ENCODE measurements at places on chromosomes 2 and 18.

DNA sequence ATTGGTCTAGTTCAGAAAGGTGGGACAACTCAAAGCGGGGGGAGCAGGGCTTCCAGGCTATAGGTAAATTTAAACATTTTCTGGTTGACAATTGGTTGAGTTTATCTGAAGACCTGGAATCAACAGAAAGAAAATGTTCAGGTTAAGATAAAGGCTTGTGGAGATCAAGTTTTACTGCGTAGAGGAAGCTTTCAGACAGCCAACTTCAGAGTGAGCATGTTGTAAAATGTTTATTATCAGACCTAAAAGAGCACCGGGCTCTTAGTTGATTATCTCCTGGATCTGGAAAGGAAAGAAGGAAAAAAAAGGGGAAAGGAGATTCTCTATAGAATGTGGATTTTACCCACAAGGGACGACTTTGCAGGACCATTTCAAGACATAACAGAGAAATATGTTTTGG, 227.0 kb upstream of the SH3BP4 start:
- no peak for DNase-seq

DNA sequence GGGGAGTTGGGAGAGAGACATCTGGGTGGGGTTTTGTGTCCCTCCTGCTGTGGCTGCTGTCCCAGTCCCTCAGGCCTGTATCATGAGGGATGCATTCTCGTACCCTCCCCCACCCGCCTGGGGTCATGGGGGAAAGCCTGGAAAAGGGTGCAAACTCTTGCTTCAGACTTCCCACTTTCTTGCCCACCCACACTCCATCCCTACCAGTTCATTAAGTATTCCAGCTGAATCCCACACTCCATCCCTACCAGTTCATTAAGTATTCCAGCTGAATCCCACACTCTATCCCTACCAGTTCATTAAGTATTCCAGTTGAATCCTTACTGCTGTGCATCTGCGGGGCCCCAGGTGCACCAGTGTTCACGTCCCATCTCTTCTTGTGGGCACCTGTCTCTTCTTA, 116.3 kb downstream of the ACAA2 start:
- DNase-seq = no peak

DNA sequence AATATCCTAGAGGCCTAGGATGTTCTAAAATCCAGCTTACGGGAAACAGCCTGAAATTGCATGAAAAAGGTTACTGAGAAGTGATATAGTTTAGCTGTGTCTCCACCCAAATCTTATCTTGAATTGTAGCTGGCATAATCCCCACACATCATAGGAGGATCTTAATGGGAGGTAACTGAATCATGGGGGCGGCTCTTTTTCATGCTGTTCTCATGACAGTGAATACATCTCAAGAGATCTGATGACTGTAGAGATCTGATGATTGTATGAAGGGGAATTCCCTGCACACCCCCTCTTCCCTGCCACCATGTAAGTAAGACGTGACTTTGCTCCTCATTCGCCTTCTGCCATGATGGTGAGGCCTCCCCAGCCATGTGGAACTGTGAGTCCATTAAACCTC, 385.6 kb upstream of the ID2 start:
- no peak for DNase-seq

DNA sequence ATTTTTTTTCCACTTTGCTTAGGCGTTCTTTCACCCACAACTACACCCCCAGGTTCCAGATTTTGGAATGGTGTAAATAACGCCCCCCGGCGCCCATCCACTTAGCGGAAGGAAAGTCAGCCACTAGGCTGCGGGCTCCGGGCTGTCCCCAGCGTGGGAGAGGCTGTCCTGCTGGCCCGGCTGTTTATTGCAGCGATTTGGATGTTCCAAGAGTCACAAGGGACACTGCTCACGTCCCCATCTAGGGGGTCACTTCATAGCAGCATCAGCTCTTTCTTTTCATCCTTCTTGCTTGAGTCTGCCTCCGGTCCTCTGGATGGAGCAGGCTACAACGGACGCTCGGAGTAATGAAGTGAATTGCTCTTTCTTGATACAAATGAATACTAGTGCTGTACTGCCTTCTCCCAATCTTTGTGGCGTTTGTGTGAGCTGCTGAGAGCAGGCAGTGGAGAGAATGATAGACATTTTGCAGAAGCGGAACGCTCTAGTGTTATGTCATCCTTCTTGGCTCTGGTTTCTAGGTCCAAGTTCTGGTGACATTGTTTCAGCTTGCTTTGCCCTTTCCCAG, 50.7 kb upstream of the PAIP2B start:
- peak; percentile 73 for DNase-seq

- no peak for DNase-seq
Measured at GRCh38 chr2:76323381-76323780, 612.7 kb upstream of the GCFC2 start.

GRCh38 chr2:152200565-152201465, 25.3 kb upstream of the STAM2 start:
- peak; percentile 84 for DNase-seq

DNA sequence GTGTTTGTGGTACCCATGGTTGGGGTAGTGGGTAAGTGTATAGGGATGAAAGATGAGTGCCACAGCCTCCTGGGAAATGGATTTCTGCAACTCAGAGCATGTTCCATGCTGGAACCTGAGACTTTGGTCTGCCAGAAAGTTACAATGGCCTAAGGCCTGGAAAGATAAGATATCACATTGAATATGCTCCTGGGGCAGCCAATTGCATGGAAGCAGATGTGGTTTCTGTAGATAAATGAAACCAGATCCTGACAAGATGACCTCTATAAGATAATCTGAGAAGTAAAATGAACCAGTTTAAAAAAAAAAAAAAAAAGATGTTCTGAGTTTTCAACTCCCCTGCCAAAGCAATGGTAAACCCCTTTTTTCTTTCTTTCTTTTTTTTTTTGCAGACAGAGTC, 91.4 kb upstream of the NCK2 start:
- DNase-seq = peak; percentile 83

GRCh38 chr18:71784777-71785176, 759.4 kb downstream of the CBLN2 start:
- DNase-seq = peak; percentile 65

DNA sequence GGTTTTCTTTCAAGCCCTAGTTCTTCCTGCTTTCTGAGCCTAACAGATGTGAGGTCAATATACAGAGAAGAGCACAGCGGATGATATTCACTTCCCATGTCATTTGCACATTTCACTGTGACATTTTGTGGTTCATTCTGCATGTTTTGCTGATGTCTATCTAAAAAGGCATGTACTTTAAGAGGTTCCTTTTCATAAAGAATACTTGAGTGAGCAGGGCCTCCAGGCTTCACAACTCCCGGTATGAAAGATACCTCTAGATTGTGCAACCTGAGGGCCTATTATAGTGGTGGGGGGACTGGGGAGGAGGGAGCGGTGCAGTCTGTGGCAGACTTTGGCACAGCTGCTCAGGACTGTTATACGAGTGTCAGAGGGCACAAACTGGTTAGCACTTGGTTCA, 54.6 kb downstream of the CPO start:
- DNase-seq = peak; percentile 44

DNA sequence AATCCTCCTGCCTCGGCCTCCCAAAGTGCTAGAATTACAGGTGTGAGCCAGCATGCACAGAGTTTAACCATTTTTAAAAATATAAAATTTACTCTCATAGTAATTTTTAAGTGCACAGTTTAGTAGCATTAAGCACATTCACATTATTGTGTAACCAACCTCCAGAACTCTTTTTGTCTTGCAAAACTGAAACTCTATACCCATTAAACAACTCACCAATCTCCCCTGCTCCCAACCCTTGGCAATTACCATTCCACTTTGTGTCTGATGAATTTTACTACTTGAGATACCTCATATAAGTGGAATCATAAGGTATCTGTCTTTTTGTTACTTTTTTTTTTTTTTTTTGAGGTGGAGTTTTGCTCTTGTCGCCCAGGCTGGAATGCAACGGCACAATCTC, 112.5 kb downstream of the BMPR2 start:
- no peak for DNase-seq

DNA sequence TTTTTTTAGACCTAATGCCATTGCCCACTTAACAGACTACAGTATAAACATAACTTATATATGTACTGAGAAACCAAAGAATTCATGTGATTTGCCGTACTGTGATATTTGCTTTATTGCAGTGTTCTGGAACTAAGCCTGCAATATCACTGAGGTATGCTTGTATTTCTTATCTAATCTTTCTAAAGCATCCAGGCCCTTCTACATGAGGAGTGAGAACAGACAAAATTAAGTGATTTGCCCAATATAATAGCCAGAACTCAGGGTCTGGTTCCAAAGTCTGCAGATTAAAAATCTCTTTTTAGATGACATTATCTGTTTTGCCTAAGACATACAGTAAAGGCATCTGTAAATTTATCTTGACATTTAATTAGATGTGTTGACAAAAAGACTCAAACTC, 41.9 kb downstream of the BMPR2 start:
- DNase-seq = no peak

- DNase-seq = no peak
Measured at GRCh38 chr2:88350331-88351248, 101.9 kb downstream of the FOXI3 start.

DNA sequence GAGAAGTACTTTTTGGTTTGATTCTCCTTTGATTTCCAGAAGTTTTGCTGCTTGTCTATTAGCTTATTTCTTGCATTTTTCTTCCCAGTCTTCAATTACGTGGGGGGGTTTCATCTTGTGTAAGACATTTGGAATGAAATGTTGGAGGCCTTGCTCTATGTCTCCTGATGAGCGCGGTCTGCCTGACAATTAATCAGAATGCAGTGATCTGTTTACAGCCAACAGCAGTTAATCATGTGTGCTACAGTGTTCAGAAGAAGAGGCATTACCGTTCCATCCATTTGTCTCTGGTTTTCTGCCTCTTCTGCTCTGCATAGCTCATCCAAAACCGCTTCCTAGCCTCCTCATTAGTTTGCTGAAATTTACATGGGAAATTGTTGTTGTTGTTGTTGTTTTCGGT, 134.4 kb upstream of the ST6GAL2 start:
- no peak for DNase-seq

- no peak for DNase-seq
Measured at GRCh38 chr2:240425236-240425615, 10.2 kb upstream of the GPC1 start.

GRCh38 chr2:28606986-28607441, 111.2 kb downstream of the PLB1 start:
- DNase-seq = no peak

- no peak for DNase-seq
Measured at GRCh38 chr2:221677688-221678087, 105.6 kb upstream of the EPHA4 start.

- DNase-seq = peak; percentile 54
Measured at GRCh38 chr2:226799211-226799975, at the start of gene IRS1. Gene IRS1, minus strand, starts transcription at chr2:226799820. Its CDS starts 1,082 bp downstream, at chr2:226798738.

GRCh38 chr2:164840930-164841718, 499 bp downstream of the COBLL1 start:
- peak; percentile 88 for DNase-seq

DNA sequence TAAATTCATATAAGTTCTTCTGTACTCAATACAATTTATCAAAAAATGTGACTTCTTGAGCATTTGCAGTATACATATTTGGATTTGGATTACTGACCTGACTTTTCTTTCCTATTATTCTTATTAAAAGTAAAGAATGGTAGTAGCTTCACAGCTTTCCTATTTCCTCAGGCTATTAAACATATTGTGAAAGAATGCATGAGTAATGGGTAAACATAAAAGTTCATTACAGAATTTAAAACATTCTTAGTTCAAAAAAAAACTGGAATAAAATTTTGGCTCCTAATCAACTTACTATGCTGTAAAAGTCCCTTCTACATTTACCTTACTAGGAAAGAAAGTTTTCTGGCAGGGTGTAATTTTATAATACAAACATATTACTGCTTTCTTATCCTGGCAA, 27.3 kb upstream of the C2orf66 start:
- DNase-seq = no peak

- no peak for DNase-seq
Measured at GRCh38 chr2:75454241-75454620, 106.5 kb downstream of the EVA1A start.

DNA sequence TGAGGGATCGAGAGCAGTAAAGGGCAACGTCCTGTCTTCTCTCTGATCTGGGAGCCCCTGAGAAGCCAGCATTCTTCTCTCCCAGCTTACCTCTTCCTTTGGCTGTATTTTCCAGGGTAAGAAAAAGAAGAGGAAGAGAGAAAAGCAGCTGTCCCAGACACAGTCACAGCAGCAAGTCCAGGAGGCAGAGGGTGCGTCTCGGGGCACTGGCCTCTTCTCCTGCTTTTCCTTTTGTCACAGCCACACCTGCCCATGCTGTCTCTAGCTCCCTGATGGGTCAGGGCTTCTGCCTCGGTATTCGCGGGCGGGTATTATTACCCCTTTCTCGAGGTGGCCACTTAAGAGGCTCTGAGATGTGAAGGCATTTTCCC, 20.3 kb downstream of the TGOLN2 start:
- DNase-seq = no peak

- no peak for DNase-seq
Measured at GRCh38 chr18:77547757-77548156, 298.1 kb downstream of the GALR1 start.

GRCh38 chr18:41378598-41378997, 576.4 kb upstream of the PIK3C3 start:
- DNase-seq = peak; percentile 48

- no peak for DNase-seq
Measured at GRCh38 chr2:7930800-7931635, 750.8 kb upstream of the ID2 start.

DNA sequence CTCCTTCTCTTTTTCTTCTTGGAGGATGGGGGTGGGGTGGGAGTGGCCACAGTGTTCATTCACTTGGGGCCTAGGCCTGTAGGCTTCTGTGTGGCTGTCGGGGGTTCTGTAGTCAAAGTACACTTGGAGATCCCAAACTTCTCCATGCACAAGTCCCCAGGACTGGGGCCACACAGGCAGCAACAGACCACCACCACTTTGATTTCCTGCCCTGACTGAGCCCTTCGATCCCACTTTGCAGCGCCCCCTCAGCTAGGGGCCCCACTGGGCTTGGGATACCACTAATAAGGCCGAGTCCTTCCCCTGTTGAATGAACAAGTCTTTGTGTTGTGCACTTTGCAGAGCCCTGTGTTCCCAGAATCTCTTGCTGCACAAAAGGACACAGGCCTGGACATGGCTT, 5.5 kb upstream of the TEX51 start:
- DNase-seq = no peak

DNA sequence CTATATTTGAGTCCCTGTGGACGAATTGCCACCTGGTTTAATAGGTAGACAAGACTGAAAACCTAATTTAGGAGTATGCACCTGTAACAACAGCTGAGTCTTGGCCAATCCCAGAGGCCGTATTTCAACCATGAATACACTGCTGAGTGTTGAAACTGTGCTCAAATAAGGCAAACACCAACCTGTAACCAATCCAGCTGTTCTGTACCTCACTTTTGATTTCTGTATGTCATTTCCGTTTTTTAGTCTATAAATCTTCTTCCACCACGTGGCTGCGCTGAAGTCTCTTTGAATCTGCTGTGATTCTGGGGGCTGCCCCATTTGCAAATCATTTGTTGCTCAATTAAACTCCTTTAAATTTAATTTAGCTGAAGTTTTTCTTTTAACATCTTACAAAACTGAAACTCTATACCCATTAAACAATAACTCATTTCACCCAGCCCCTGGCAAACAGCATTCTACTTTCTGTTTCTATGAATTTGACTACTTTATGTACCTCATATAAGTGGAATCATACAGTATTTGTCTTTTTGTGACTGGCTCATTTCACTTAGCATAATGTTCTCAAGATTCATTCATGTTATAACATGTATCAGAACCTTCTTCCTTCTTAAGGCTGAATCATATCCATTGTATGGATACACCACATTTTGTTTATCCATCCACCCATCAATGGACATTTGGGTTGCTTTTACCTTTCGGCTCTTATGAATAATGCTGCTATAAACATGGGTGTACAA, 7.5 kb upstream of the YPEL5 start:
- no peak for DNase-seq
